ENCODE measurements at places on chromosomes 3 and 15.
A peak's percentile ranks its signal among the peaks of the same experiment; 100 is the strongest.

GRCh38 chr3:24530471-24530870 is 35.8 kb upstream of the THRB start:
- DNase-seq: no peak

GRCh38 chr3:31962801-31963205 is 18.3 kb downstream of the OSBPL10 start:
- DNase-seq: no peak

- DNase-seq: peak; percentile 13
Measured at GRCh38 chr15:82999905-83000671, 11.4 kb downstream of the C15orf40 start.

DNA sequence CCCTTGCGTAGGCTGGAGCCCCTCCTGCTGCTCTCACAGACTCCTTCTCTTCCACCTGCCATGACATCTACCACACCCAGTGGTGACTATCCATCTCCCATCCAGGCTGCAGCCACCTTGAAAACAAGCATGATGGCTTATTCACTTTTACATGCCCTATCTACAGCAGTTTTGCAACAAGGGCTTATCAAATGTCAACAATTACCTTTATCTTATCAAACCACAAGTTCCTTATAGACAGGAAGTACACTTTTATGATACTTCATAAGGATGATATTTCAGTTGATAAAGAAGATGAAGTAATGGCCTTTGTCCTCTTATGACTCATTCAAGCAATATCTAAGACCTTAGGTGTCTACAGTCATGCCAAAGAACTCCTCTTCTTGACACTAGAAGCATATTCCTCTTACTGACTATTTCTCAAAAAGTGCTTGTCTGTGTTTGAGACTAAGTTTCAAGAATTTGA is 125.3 kb upstream of the SPRED1 start:
- DNase-seq: no peak

DNA sequence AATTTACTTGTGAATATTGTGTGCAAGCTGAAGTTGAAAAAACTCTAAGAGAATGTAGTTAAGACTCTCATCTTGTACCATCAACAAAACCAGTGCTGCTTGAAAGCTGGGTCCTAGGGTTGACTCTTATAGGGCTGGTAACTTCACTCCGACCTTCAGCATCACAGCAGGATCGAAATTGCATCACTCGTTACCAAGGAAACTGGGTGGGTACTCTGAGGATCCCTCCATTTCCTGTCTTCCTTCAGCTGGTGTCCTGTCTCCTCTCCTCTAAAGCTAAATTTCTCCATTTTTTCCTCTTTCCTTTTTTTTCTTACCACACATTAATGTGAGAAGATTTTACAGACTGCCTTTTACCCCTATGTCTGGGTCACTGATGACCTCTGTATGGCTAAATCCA is 3.0 kb upstream of the APH1B start:
- no peak for DNase-seq

DNA sequence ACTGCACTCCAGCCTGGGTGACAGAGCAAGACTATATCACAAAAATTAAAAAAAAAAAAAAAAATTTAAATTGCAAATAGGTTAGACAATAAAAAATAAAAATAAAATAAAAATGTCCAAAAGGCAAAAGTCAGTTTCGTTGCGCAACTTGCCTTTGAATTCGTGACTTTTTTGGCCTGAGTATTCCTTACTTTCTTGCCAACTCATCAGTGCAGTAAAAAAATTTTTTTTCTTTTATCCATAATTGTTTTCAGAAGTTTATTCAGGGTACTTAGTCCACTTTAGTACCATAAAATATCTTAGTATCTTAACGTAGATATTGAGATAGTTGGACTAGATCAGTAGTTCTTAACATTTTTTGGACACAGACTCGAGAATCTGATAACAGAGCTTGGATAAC is 22.4 kb upstream of the CILP start:
- no peak for DNase-seq

- no peak for DNase-seq
Measured at GRCh38 chr3:14725564-14726440, 50.9 kb downstream of the C3orf20 start.

GRCh38 chr3:155605571-155605970 is 139.3 kb downstream of the PLCH1 start:
- no peak for DNase-seq

- DNase-seq: no peak
Measured at GRCh38 chr3:37905987-37906674, 44.5 kb downstream of the CTDSPL start.

DNA sequence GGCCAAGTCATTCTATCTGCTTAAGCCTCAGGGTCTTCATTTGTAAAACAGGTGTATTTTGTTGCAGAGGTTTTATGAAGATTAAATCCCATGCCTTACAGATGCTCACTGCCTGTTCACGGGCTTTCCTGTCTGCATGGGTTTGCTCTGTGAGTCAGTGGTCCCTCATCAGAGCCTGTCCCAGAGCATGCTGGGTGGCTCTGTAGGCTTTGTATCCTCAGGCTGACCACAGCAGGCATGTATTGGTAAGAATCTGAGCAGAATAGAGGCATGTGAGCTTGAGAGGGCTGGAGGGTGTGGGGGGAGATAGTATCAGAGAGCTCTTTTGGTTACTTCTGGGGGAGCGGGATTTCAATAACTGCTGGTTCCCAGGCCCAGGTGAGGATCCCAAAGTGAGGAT is 45.4 kb upstream of the PLXNA1 start:
- DNase-seq: no peak

GRCh38 chr15:55685286-55685685 is 57.7 kb downstream of the PRTG start:
- no peak for DNase-seq

GRCh38 chr3:187947927-187948682 is 202.8 kb upstream of the BCL6 start:
- DNase-seq: no peak

DNA sequence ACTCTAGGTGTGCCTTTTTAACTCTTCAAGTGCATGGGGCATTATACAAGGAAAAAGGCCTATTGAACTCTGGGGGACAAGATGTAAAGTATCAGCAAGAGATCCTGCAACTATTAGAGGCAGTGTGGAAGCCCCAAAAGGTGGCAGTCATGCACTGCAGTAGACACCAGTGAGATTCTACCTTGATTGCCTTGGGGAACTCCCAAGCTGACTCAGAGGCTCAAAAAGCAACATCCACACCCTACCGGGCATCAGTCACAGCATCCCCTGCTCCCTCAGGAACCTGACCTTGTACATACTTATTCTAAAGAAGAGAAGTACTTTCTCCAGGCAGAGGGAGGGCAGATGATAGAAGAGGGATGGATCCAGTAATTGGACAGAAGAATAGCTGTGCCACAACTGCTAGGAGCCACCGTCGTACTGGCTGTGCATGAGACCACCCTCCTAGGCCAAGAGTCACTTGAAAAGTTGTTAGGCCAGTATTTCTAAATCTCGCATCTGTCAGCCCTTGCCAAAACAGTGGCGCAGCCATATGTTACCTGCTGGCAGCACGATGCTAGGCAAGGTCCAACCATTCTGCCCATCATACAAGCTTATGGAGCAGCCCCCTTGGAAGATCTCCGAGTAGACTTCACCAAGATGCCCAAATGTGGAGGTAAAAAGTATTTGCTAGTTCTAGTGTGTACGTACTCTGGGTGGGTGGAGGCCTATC is 523.1 kb upstream of the FRG2C start:
- no peak for DNase-seq

DNA sequence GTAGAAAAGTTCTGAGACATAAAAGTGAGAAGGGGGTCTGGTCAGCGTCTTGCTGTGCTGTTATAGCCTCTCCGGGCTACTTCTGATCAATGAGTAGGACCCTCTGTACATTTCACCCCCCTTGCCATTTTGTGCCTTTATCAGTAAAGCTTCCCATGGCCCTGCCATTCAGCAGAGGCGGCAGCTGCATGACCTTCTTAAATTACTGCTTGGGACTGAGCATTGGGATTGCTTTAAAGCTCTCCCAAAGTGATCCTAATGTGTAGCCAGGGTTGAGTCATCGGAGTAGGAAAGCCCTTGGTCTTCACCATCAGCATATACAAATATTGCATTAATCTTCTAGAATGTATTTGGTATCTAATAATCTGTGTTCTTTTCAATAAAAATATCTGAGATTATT is 70.2 kb downstream of the FMN1 start:
- DNase-seq: no peak

DNA sequence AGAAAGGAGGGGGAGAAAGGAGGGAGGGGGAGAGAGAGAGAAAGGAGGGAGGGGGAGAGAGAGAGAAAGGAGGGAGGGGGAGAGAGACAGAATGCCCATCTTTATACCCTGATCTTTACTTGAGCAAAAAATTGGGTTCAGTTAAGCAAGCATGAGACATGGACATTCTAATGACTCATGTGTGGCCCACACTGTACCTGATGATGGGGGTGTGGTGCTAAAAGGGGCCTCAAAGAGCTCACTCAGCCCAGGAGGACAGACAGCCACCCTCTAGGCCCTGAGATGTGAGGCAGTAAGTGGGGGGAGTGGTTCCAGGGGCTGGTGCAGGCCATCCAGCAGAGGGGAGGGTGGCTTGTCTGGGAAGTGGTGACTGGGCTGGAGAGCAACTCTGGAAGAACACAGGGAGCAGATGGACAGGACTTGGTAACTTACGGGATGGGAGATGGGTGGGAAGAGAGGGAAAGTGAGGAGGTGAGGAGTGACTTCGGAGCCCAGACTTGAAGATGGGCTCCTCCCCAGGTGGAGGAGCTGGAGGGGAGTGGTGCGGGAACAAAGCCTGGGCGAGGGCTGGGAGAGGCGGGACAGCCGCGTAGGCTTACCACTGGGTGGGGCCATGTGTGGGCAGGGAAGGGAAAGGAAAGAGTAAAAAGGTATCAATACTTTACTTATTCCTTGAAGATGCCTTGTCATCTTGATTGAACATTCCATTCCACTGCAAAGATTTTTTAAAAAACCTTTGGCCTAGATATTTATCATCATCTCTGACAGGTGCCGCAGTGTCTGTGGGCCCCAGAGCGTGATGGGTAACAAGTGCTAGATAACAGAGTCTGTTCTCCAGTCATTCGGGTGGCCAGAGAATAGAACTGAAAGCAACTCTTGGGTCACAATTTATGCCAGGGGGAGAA is 32.3 kb downstream of the TSPAN3 start:
- no peak for DNase-seq

GRCh38 chr15:85711580-85712192 is 83.0 kb downstream of the KLHL25 start:
- no peak for DNase-seq

DNA sequence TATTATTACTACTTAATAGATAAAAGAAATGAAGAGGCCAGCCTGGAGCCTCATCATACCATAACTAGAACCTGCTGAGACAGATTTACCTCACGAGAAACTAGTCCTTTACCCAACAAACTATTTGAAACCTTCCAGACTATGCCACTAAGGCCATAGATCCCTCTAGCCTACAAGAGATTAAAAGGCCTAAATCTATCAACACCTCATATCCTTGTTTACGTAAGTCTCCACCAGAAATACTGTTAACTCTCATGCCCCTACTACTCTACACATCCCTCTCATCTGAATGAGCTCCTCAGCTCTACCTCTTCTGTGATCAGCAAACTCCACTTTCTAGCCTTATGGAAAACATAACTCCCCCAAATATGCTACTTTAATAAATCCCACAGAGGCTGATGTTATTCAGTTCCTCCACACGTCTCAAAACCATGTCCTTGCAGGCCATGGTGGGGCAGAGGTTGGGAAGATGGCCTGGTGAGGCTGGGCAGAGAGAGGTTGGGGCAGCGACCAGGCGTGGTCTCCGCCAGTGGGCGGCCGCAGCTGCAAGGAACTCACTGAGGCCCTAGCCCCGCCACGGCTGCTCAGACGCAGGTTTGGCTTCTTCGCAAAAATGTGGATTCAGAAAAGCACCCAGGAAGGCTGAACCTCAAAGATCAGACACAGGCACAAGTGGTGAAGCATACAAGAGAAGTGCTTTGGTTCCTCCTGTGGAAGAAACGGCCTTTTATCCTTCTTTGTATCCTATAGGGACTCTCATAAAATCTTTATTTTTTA is 65.8 kb downstream of the GSK3B start:
- DNase-seq: no peak

DNA sequence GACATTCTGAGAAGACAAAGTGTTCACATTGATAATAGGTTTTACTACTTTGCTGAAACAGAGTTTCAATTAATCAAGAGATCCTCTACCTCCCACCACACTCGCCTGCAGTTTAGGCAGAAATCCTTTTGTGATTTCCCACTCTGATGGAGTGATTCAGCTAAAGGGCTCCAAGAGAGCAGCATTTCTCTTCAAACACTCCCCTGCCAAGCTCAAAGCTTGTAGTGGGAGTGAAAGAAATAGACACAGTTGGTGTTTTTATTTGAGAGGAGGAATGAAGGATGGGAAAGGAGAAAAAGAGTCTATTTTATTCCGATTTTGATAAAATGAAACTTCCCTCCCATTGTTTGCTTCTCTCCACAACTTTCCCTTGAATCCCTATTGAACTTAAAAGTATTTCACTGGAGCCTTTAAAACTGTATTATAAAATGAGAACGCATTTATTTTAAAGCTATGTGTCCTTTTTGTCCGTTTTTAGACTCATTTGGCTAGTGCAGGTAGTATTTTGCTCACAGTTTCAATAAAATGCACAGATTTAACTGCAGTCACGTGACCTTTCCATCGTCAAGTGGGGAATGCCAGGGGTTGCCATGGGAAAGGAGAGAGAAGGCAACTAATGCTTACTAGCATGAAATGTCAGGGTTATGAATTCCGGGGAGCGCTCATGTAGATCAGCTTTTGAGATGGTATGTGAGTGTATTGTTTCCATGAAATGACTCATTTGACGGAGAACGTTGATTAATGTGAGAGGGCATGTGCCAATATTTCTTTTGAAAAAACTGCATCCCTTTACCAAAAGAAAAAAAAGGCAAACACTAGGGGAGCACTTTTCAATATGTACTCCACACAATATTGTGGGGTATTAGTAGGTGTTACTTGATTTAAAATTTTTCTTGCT is 7.7 kb upstream of the OSBPL11 start:
- no peak for DNase-seq

- no peak for DNase-seq
Measured at GRCh38 chr3:197953881-197954280, 3.9 kb downstream of the RPL35A start.

- no peak for DNase-seq
Measured at GRCh38 chr3:49006408-49007067, 653 bp upstream of the WDR6 start.

DNA sequence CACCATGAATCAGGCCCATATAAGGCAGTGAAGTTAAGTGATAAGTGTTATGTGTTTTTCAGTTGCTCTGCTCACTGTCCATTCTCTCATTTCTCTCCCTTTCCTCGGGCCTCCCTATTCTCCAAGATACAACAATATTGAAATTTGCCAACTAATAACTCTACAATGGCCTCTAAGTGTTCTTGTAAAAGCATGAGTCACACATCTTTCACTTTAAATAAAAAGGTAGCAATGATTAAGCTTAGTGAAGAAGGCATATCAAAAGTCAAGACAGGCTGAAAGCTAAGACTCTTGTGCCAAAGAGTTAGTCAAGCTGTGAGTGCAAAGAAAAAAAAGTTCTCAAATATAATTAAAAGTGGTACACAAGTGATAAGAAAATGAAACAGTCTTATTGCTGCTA is 675.4 kb downstream of the OTOL1 start:
- no peak for DNase-seq

- DNase-seq: no peak
Measured at GRCh38 chr3:149647285-149647684, 10.5 kb downstream of the WWTR1 start.

GRCh38 chr3:176964661-176965060 is 232.6 kb downstream of the TBL1XR1 start:
- DNase-seq: no peak

All from activated CD4-positive, alpha-beta T cell treated with anti-CD3 and anti-CD28 coated beads, Interleukin-2, amount 50 U/mL, for 1 hour (primary cell).